LHCN-M2 (cell line): ENCODE measurements at places on chromosomes 4 and X. TPM values are rescaled to one million over a fixed set of nuclear protein-coding genes. Genes with fewer than 3 reads are reported as not detected.

SPANXA1 gene
- not detected in 2 replicates for total RNA-seq

DNA sequence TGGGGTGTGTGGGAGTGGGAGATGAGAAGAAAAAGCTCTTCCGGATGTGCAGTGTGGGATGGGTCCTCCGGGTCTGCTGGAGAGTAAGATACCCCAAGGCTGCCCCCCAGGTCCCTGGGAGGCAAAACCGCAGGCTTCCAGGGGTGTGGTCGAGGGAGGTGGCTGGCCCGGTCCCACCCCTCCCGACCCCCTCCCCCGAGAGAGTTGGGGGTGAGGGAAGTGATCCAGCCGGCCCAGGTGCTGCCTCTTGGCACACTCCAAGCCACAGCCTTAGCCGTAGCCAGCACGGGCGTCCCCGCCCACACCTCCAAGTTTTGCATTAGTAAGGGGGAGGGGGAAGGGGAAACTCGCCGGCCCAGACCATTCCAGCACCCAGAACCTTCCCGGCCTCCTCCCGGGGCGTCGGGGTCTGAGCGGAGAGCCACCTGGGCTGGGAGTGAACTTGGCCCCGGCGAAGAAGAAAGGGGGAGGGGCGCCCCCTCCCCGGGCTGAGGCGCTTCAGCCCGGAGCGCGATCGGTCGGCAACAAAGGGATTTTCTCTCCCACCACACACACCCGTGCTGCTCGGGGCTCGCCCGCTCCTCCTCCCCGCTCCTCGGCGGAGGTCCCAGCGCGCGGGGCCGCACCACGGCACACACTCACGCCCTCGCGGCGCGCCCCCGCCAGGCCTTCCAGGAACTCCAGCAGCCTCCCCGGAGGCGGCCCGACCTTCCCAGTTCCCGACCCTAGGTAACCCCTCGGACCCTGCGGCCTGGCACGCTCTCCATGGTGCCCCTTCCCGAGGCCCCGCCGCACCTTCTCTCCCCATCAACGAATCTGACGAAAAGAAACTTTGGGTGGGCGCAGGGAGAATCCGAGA lies 14.4 kb downstream of the BCOR start:
- DNase-seq = no peak

DNA sequence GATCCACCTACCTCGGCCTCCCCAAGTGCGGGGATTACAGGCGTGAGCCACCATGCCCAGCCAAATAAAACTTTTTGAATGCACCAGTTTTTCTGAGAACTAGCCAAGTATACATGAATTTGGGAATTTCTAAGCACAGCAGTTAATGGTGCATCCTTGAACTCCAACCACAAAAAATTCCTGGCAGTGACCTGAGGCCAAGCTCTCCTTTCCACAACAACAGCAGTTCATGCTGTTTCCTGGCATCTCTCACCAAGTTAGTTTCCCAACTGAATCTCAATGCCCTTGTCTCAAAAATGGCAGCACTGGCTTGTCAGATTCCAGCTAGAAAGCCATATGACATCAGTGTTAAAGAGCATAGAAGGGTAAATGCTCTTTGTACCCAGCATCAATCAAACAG lies 15.9 kb upstream of the XKRX start:
- DNase-seq = peak; percentile 17

GRCh38 chrX:108173874-108174273 lies 82.3 kb downstream of the ATG4A start:
- DNase-seq = no peak

- no peak for DNase-seq
These were observed 959.1 kb upstream of the LCORL start for GRCh38 chr4:18980516-18981233.

DNA sequence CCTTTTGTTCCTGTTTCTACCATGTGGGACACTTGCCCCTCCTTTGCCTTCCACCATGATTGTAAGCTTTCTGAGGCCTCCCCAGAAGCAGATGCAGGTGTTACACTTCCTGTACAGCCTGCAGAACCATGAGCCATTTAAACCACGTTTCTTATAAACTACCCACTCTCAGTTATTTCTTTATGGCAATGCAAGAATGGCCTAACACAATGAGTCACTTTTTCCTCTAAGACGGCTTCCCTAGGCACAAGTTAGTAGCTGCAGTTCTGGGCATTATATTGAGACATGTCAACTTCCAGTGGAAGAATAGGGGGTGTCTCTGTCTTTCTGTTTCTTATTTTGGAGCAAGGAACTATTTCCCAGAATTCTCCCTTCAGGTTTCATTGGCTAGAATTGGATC lies 32.9 kb upstream of the DIPK2B start:
- no peak for DNase-seq

- peak; percentile 32 for DNase-seq
These were observed 901 bp downstream of the JADE1 start for GRCh38 chr4:128810331-128810870.

GRCh38 chr4:151961456-151961855 lies 200.6 kb upstream of the GATB start:
- DNase-seq = no peak

DNA sequence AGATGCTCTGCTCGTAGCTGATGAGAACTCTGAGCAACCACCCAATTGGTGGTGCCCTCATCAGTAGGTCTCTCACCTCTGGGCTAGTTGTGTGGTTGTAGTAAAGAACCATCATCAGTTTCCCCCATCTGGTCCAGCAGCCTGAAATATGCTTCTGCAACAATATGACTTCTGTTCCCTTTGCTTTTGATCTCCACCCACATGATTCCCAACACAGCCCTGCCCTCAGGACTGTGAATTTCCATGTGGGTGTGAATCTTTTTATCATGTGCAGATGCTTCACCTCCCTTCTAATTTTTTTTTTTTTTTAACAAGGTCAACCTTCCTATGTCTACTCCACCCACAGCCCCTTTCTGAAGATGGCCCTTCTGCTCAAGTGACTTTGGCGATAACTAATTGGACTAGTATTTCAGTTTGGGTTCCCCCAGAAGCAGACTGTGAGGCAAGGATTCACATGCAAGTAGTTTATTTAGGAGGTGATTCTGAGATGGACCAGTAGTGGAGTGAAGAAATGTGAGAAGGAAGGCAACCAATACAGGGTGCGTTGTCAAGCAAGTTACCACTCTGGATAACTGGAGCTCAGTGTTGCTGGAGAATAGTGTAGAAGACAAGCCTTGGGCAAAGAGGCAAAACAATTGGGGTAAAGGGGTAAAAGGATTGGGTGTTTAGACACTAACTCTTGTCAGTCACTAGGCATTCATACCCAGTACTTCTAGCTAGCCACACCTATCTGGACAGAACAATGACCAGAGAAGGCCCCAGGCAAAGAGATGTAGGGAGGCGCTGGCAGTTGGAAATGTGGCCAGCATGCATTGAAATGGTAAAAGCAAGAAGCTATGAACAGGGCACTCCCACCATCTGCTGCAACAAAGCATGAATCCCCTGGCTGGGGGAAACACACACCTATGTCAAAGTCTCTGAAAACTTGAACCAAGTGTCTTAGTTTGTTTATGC lies 466.2 kb downstream of the BCOR start:
- no peak for DNase-seq

- peak; percentile 60 for DNase-seq
These were observed 190.7 kb downstream of the ZNF674 start for GRCh38 chrX:46354481-46354880.

PSMD10 gene
- 73.9 and 92.3 TPM in 2 replicates for total RNA-seq

GRCh38 chr4:83498187-83498586 lies 13.3 kb upstream of the ABRAXAS1 start:
- DNase-seq = no peak

DNA sequence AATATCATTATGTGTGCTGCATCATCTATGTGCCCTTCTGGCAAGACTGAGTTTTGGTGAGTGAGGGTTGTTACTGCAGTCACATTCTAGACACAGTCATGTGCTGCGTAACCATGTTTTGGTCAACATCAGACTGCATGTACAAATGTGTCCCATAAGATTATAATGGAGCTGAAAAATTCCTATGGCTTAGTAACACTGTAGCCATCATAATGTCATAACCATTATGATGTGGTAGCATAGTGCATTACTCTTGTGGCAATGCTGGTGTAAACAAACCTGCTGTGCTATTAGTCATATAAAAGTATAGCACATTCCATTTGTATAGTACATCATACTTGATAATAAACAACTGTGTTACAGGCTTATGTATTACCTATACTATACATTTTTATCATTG lies 198.1 kb upstream of the NUDT6 start:
- DNase-seq = peak; percentile 64

DNA sequence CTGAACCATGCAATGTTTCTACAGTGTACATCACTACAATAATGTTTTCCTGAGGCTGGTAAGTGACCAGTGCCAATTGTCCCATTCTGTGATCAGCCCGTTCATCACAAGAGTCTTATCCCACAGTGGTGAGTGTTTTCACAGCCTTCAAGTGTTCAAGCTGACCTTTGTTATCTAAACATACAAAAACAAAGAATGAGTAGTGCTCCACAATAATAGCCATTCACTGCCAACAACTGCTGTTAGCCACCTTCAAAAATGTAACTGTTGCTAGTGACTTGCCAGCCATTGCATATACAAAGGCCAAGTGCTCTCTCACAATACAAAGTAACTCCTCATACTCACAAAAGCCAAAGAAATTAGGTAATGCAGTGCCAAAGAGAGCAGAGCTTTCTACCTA lies 1084.1 kb downstream of the FAM133A start:
- no peak for DNase-seq

- DNase-seq = peak; percentile 48
These were observed 131.2 kb downstream of the FRMPD4 start for GRCh38 chrX:12269484-12269883.

EMD gene
- 67.0 and 77.3 TPM in 2 replicates for total RNA-seq

WDR1 gene
- total RNA-seq = 310 and 335 TPM in 2 replicates

GRCh38 chr4:39346856-39347519 lies 19.2 kb downstream of the RFC1 start:
- no peak for DNase-seq

- DNase-seq = peak; percentile 87
These were observed 249.2 kb upstream of the RPS6KA3 start for GRCh38 chrX:20515841-20516461.

DNA sequence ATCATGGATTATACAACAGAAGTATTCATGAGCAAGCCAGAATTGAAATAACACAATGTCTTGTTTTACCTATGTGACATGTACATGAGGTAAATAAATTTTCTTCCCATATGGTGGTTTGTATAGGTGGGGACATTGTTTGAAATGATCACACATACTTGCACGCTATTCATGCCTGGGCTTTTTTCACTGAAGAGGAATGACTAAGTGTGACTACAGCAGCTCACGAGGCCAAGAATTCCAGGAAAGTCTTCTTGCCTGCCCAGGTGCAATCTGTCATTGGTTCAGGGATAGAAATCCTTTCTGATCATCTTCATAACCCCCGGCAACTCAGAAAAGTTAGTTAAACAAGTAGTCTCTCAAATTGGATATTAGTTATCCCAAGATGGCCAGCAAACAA lies 36.3 kb upstream of the AREG start:
- no peak for DNase-seq

KIF4A gene
- 38.9 and 42.1 TPM in 2 replicates for total RNA-seq

DNA sequence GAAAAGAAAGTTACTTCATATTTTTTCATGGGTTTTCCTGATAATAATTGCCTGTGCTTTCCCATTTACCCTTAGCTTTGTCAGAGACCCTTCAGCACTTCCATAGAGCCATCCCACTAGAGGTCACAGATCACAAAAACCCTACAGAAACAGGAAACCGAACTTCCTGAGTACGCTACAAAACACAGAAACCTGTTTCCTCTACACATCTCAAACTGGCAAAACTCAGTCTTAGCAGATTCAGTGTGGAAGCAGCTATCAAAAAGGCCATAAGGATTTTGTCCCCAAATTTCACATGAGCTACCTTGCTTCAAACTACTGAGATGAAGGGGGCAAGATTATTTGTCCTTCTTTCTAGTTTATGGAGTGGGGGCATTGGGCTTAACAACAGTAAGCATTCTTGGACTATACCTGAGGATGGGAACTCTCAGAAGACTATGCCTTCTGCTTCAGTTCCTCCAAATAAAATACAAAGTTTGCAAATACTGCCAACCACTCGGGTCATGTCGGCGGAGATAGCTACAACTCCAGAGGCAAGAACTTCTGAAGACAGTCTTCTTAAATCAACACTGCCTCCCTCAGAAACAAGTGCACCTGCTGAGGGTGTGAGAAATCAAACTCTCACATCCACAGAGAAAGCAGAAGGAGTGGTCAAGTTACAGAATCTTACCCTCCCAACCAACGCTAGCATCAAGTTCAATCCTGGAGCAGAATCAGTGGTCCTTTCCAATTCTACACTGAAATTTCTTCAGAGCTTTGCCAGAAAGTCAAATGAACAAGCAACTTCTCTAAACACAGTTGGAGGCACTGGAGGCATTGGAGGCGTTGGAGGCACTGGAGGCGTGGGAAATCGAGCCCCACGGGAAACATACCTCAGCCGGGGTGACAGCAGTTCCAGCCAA lies at the start of gene MMRN1:
TSS of gene MMRN1 (plus strand) at position 206 of the 902 bp plus-strand sequence. CDS start at position 324, 118 bp downstream.
- no peak for DNase-seq

- peak; percentile 15 for DNase-seq
These were observed 45.5 kb downstream of the VGLL1 start for GRCh38 chrX:136577552-136577951.

PAGE2B gene
- not detected in 2 replicates for total RNA-seq

ARX gene
- 0.06 TPM in 1 of 2 replicates, not detected in the other for total RNA-seq

- peak; percentile 68 for DNase-seq
These were observed 769 bp downstream of the TCEAL1 start for GRCh38 chrX:103629318-103630170.

PAQR3 gene
- total RNA-seq = 25.6 and 25.8 TPM in 2 replicates

DNA sequence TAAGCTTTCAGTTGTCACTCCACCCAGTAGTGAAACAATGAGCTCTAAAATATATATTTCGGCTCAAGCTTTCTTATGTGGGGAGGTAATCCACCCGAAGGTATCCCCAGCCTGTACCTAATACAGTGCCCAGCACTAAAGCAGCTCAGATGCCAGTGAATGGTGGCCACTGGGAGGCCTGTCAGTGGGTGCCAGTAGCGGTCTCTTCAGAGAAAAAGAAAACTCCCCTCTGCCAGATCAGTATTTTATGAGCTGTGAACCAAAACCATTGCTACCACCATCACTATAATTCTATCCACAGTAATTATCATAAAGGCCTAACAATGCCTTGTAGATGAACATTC lies 835 bp upstream of the NFKB1 start:
- peak; percentile 26 for DNase-seq

DNA sequence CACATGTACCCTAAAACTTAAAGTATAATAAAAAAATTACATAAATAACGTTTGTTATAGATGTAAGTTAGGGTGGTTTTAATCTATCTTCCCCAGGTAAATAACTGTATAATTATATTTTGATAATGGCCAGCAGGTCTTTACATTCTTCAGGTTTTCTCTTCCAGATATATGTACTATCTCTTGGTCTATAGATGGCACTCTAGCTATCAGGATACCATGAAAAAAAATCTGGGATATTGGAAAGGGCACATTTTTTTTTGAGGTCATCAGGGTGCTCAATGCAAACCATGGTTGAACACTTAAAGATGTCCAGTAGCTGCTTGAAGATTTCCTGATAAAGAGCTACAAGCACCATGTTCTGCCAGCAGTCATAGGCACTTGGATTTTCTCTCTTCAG lies 15.6 kb upstream of the ADH4 start:
- peak; percentile 11 for DNase-seq

GRCh38 chrX:130144509-130144908 lies 21.1 kb downstream of the AIFM1 start:
- DNase-seq = no peak
